ENCODE measurements at places on chromosomes 3 and 15.

GRCh38 chr15:74842581-74843444, at the start of gene ULK3:
Gene ULK3, minus strand, starts transcription at chr15:74843156. Its CDS starts 51 bp downstream, at chr15:74843105.
- no peak for DNase-seq

DNA sequence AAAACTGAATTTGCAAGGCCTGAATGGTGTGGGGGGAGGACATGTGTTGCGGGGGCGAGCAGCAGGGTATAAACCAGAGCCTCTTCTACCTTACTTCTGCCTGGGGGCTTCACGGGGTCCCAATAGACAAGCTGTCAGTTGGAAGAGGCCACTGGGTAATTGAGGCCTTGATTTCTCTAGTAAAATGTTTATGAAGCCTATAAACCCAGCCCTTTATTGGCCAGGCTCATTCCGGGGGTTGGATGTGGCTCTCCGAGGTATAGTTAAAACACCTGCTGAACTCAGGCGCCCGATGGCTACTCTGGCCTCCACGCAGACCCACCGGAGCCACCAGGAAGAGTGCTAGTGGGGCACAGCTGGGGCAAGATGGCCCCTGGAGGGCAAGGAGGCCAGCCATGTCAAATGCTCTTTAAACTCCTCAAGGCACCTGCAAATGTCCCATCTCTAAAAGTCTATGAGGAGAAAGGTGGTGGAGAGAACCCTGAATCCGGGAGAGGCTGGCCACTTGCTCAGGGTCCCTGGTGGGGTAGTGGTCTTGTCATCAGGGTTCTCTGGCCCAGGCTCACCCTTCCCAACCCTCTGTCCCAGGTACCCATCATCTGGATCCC, 34.3 kb downstream of the IGDCC3 start:
- DNase-seq = no peak

GRCh38 chr3:157832588-157832987, 273.6 kb downstream of the SHOX2 start:
- DNase-seq = no peak

GRCh38 chr3:125318167-125318865, 56.8 kb downstream of the ZNF148 start:
- DNase-seq = no peak

DNA sequence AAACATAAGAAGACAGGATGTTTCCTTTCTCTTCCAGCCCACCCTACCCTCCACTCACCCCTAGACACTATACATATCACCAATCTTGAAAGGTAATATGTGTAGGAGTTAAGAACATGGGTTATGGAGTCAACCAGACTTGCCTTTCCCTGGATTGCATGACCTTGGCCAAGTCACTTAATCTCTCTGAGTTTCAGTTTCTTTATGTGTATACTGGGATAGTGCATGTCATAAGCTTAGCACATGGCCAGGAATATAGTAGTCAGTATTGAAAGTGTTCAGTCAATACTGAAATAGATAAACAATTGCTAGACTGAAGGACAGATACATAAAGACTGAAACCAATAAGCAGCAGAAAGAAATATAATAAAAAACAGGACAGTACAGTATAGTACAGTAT, 283.2 kb upstream of the STT3B start:
- no peak for DNase-seq
